ENCODE measurements at places on chromosomes 2 and 18. TPM values are rescaled to one million over a fixed set of nuclear protein-coding genes. Genes with fewer than 3 reads are reported as not detected.

Gene CCDC150
- total RNA-seq, result 3.9 TPM

Gene MC2R
- not detected for total RNA-seq

Gene DLX2
- total RNA-seq, result 0.96 TPM

Gene DNAH6
- total RNA-seq, result under 0.01 TPM

Gene CCDC88A
- 52.9 TPM for total RNA-seq

Gene IKZF2
- 9.4 TPM for total RNA-seq

Gene AKAIN1
- not detected for total RNA-seq

Gene TSPYL6
- not detected for total RNA-seq

Gene ATG9A
- total RNA-seq, result 36.4 TPM

Gene IL18R1
- 0.96 TPM for total RNA-seq

Gene DNMT3A
- 10.4 TPM for total RNA-seq

Gene RAPGEF4
- total RNA-seq, result 9.6 TPM

Gene UGT1A8
- not detected for total RNA-seq

Gene AFF3
- total RNA-seq, result 2.0 TPM

Gene OSR1
- 21.4 TPM for total RNA-seq

Gene LRRC30
- total RNA-seq, result not detected

Gene ETAA1
- total RNA-seq, result 16.9 TPM

Gene CMPK2
- 0.38 TPM for total RNA-seq

Gene POTEJ
- not detected for total RNA-seq

Gene C18orf32
- 13.4 TPM for total RNA-seq

Gene SFXN5
- 10.1 TPM for total RNA-seq

Gene CD226
- under 0.01 TPM for total RNA-seq

Gene CWC22
- total RNA-seq, result 16.3 TPM

Gene CKAP2L
- 2.3 TPM for total RNA-seq

Gene SCN1A
- 0.19 TPM for total RNA-seq

Gene CABLES1
- total RNA-seq, result 18.6 TPM

Gene ZNF804A
- under 0.01 TPM for total RNA-seq

Gene LHCGR
- not detected for total RNA-seq

Gene GULP1
- 38.9 TPM for total RNA-seq

Gene FAM237A
- total RNA-seq, result not detected

Gene MYCN
- total RNA-seq, result not detected

Gene SFTPB
- not detected for total RNA-seq

Gene ASTL
- not detected for total RNA-seq

Gene TCF23
- not detected for total RNA-seq

Gene SERPINB12
- total RNA-seq, result not detected

Gene CNDP1
- total RNA-seq, result not detected

Gene TMEM247
- total RNA-seq, result not detected

Gene MERTK
- 1.7 TPM for total RNA-seq

Gene DHX57
- total RNA-seq, result 18.9 TPM

Gene NT5DC4
- not detected for total RNA-seq

Gene SPATA3
- total RNA-seq, result not detected

Gene C18orf54
- 3.1 TPM for total RNA-seq

Gene CYP27A1
- total RNA-seq, result 0.58 TPM

Gene TEX44
- total RNA-seq, result not detected

Gene VWA3B
- not detected for total RNA-seq

Gene DLGAP1
- total RNA-seq, result 1.7 TPM

Gene EIF2AK3
- total RNA-seq, result 46.8 TPM

Gene COL3A1
- total RNA-seq, result 1,261 TPM

Gene TMEM200C
- 0.19 TPM for total RNA-seq

Gene SP140
- total RNA-seq, result not detected
